Astrocyte (in vitro differentiated cells and primary cell): ENCODE measurements at places on chromosomes 1 and 21.

- DNase-seq = no peak
These were observed 403.6 kb upstream of the PBX1 start for GRCh38 chr1:164155347-164155746.

DNA sequence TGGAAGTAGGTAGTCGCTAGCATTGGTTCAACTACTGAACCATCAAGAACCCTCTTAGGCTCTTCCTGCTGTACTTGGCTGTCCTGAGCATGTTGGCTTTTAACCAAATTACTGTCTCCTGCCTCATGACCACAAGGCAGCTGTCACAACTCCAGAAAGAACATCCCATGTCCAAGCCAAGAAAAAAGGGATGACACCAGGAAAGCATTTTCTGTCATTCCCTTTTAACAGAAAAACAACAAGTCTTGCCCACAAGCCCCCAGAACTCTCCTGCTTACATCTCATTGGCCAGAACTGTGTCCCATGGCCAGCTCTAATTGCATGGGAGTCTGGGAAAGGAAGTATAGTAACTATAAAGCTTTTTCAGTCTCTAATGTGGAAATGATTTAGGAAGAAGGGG, 2.4 kb upstream of the RNU5D-1 start:
- DNase-seq = peak; percentile 59

DNA sequence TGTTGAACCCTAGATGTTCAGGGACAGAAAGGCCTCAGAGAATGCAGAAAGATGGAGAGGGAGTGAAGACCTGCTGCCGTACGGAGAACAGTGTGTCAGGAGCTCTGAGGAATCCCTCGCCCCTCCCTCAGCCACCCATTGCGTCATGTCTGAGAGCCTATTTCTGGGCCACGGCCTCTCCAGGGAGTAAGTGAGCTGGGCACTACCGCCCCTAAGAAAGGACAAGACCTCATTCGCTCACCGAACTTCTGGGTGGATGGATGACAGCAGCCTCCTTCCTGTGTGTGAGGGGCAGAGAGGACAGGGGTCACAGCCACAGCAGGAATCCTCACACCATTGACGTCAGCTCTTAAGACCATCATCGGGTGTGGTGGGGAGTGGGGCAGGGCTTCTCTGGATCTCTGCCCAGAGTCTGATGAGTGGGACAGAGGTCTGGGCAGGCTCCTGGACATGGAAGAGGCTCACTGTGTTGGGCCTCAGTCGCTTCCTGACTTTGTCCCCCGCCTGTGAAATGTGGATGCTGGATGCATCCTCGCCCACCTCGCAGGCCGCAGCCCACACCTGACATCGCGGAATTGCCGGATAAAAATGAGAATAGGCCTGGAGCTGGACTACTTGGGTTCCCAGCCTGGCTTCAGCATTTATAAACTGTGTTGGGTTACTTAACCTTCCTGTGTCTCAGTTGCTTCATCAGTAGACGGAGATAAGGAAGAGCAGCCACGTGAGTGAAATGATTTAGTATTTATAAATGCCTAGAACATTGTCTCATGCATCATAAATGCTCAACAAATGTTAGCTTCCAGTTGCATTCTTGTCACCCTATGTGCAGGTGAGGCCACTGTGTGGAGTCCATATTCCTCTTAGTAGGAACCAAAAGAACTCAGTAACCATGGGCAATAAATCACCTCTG, 238.6 kb downstream of the TRABD2B start:
- no peak for DNase-seq

- DNase-seq = no peak
These were observed 5.9 kb downstream of the USP24 start for GRCh38 chr1:55209247-55209646.
